ENCODE measurements at places on chromosomes 6 and 20.

DNA sequence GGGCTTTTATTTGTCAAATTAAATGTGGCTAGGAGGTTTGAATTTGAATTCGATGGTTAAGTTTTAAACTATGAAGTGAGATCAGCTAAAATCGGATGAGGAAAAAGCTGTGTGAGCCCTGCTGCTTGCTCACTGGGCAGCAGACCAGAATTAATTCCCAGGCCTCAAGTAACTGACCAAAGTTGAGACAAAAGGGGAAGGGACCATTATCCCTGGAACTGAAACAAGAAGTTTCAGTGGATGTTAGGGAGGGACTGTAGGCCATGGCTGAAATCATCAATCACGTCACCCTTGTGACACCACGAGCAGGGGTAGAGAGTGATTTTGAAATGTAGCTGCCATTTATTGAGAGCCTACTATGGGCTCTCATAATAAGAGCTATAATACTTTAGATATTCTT, 7.0 kb upstream of the PRSS35 start:
- DNase-seq, result no peak

- no peak for DNase-seq
Measured at GRCh38 chr20:1010659-1011058, 8.5 kb upstream of the RSPO4 start.

DNA sequence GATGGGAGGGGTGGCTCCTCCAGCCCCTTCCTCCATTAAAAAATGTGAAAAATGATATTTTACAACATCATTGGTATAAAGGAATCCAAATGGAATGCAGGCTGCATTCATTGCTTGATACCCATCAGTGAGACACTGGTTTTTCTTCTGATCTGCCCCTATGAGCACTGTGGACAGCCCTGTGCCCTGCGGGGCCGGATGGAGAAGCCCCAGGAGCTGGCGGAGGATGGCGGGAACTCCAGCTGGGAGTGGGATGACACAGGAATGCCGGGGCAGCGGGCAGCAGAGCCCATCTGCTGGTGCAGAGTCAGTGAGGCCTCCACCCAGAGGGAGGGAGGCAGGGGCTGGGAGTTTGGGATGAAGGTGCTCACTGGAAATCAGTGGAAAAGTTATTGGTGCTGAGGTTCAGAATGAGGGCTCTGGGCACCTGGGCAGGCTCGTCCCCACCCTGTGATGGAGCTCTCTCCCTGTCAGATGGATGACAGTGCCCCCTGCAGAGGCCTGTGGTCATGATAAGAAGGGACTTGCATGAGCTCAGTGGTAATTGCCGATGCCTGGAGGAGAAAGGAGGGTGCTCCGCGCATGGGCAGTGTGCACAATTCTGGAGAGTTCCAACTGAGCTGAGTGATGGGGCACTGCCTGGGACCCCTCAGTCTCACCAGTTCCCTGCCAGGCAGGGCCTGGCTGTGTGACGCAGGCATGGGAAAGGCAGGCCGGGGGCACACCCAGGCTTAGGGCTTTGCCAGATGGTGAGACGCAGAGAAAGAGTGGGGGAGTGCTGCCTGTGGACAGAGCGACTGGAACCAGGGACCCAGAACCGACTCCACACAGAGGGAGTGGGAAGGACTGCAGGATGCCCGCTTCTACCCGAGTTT, 23.2 kb downstream of the CTCFL start:
- no peak for DNase-seq

GRCh38 chr6:95133578-95133977, 443.8 kb upstream of the MANEA start:
- no peak for DNase-seq

DNA sequence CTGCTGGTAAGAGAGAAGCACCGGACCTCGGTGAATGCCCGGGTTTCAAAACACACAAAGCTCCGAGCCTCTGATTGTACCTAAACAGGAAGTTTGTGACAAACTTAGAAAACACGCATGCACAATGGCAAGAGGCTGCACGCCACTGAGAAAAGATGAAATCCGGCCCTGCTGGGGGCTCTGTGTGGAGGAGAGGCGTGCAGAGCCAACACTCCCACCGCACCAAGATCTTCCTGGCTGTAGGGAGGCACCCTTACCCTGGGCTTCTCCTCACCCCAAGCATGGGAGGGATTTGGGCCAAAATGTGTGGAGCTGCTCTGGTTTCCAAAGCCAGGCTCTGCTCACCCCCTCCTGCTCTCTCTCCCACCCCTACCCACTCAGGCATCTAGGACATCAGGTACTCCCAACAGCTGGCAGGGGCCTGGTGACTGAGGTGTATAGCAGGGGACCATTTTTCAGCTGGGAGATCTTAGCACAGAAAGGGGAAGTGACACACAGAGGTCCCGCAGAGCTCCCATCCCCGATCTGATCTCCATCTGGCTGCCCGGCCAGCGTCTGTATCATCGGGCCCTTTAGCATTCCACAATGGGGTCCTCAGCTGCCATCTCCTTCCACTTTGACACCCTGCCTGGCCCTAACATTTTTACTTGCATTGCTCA, 84.2 kb downstream of the TRERF1 start:
- no peak for DNase-seq

DNA sequence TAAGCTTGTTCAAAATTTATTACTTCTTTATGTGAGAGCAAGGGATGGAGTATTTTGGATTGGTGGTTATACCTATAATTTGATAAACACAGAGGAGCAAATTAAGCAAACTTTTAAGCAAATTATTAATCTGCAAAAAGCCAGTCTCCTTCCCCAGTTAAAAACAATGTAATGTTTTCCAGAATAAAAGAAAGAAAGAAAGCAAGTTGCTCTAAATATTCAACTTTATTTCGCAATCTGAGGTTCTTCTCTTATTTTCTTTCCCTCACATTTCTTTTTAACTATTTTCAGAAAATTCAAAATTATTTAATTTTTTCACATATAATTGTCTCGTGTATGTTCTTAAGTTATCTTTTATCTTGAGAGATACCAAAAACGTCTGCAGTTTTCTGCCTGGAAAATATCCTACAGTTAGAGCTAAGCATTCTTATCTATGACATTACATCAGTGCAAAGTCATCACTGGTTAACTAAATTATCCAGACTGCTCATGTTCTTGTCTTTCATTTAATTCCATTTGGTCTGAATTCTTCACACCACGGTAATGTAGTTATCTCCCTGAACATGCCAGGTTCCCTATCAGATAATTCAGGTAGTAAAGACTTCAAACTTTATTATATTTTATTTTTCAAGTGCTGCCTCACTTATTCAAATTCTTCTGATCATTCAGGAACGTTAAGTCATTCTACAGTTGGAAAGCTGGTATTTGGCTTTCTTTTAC, 3.3 kb upstream of the CNKSR3 start:
- no peak for DNase-seq

DNA sequence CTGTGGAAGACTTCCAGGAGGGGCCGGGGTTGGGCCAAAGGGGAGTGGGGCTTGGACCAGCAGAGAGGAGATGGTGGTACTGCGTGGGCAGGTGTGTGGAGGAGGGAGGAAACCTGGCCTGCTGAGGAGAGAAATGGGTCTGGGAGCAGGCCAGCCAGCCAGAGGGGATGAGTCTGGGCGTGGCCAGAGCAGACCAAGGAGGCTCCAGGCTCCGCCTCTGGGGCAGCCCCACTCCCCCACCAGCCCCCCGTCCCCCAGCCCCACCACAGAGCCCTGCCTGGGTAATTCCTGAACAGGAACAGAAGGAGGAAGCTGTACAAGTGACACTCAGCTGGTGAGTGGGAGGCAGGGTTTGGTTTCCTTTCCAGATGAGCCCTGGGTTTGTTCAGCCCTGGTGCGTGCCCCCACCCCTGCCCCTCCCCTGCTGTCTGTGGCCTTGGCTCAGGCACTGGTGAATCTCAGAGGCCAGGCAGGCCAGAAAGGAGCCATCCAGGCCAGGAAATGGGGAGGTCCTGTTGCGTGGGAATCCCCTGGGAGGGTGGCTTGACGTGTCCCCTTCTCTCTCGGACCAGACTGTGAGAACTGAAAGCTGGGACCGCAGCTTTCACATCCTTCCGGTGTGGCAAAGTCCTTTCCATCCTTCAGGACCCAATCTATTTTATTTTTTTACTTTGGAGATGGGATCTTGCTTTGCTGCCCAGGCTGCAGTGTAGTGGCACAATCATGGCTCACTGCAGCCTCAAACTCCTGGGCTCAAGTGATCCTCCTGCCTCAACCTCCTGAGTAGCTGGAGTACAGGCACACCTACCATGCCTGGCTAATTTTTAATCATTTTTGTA, 9.4 kb upstream of the SRC start:
- DNase-seq, result no peak

DNA sequence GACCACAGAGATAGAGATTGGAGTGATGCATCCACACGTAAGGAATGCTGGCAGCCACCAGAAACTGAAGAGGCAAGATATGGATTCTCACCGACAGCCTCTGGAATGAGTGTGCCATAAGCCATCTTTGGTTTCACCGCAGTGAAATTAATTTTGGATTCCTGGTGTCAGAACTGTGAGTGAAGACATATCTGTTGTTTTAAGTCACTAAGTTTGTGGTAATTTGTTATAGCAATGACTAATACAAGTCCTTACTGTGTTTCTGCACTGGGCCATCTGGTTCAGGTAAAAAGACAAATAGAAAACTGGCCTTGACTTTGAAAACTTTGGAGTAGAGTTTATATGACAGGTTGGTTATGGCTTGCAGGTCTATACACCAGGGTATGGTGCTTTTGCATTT, 261.9 kb downstream of the PHF3 start:
- no peak for DNase-seq

Measured in NCI-H510A (cell line).